ENCODE measurements at places on chromosomes 2 and 18. TPM values are rescaled to one million over a fixed set of nuclear protein-coding genes. Genes with fewer than 3 reads are reported as not detected.

The XPO1 gene
- polyA plus RNA-seq: 283 TPM

- no peak for DNase-seq
- H3K36me3 ChIP-seq: peaks cover 62% of the 10 kb centered on the region
- H3K27ac ChIP-seq: no peak overlapping the region
- no peak overlapping the region for H3K4me3 ChIP-seq
- H3K27me3 ChIP-seq: no peaks in the 10 kb centered on the region
Measured at GRCh38 chr2:53865264-53865663, 5.5 kb upstream of the GPR75 start.

DNA sequence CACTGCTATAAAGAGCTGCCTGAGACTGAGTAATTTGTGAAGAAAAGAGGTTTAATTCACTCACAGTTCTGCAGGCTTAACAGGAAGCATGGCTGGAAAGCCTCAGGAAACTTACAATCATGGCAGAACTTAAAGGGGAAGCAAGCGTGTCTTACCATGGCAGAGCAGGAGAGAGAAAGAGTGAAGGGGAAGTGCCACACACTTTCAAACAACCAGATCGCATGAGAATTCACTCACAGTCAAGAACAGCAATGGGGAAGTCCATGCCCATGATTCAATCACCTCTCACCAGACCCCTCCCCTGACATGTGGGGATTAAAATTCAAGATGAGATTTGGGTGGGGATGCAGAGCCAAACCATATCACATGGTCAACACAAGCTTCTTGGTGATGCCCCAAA, 34.7 kb upstream of the CDK5R2 start:
- no peak overlapping the region for H3K27ac ChIP-seq
- no peaks in the 10 kb centered on the region for H3K4me1 ChIP-seq
- no peaks in the 10 kb centered on the region for H3K36me3 ChIP-seq
- peaks cover 66% of the 10 kb centered on the region for H3K27me3 ChIP-seq
- H3K4me3 ChIP-seq: no peak overlapping the region

GRCh38 chr2:56287974-56288373, 104.2 kb downstream of the CCDC85A start:
- H3K27me3 ChIP-seq: no peaks in the 10 kb centered on the region
- no peaks in the 10 kb centered on the region for H3K36me3 ChIP-seq
- no peak overlapping the region for H3K27ac ChIP-seq
- H3K4me1 ChIP-seq: no peaks in the 10 kb centered on the region
- DNase-seq: no peak

DNA sequence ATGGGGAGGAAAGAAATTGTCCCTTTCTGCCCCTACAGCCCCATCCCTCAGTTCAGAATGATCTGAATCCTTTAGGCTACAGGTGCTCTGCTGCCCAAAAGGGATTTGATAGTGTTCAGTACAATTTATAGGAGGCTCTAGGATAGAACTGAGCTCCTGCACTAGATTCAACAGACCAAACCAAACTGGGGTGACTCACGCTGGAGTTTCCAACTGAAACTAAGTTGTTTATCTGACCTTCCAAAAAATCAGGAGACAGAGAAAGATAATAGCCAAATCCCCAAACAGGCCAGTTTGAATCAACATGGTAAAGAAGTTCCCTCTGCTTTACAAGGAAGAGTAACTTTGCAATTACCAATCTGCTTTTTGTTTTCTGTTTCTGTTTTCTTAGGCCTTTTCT, 72.7 kb upstream of the MBOAT2 start:
- no peaks in the 10 kb centered on the region for H3K36me3 ChIP-seq
- no peak overlapping the region for H3K4me3 ChIP-seq

- no peak for DNase-seq
- H3K36me3 ChIP-seq: no peaks in the 10 kb centered on the region
Measured at GRCh38 chr18:41938445-41938844, 16.6 kb upstream of the PIK3C3 start.

Measured in left lung (tissue), 14 donors.